Esophagus squamous epithelium (tissue), 5 donors: ENCODE measurements at places on chromosomes 12 and 14.

GRCh38 chr12:115147916-115148315, 463.9 kb upstream of the TBX3 start:
- no peak for DNase-seq

GRCh38 chr12:72272731-72273498, 745 bp downstream of the TRHDE start:
- DNase-seq: no peak

- no peak for DNase-seq
These were observed 147.6 kb downstream of the PAH start for GRCh38 chr12:102769323-102769916.

DNA sequence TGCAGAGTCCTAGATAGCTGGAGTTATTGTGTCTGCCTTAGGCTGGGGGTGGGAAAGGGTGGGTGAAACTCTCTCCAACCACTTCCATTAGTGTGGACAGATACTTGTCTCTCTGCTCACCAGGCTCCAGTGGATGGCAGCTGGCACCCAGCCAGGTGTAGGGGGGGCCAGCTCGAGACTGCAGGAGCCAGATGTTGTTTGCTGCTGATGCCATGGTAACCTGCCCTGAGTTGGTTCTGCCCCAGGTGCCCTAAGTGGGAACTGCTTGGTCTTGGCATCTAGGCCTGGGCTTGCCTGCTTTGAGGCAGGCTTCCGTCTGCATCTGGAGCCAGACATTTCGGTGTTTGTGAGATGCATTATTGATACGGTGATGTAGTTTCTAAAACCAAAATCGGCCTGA, 82.2 kb downstream of the ADCK1 start:
- no peak for DNase-seq

DNA sequence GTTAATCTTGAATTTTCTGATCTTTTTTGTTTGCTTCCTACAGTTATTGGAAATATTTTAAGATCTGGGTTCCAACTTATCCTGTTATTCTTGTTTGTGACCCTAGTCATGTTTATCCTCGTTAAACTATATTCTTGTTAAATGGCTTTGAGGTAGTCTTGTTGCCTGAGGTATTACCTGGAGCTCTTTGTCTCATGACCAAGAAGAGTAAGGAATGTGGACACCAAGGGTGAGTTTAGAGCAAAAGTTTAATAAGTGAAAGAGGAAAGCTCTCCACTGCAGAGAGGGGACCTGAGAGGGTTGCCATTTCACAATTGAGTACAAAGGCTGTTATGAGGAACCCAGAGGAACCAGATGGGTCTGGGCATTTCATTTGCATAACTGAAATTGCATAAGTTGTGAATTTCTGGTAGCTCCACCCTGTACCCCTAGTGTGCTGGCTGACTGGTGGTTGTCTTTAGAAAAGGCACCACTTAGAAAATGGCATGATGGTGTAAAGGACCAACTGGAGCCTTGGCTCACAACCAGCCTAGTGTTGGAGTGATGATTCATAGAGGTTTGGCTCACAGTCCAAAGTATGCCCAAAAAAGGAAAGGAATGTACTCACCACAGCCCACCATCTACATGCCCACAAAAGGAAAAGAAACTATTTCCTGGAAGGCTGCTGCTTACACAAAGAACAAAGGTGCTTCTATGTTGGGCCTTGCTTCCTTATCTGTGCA, 36.7 kb upstream of the RESF1 start:
- no peak for DNase-seq

- no peak for DNase-seq
These were observed 103.6 kb downstream of the ADGRD1 start for GRCh38 chr12:131057211-131057721.

DNA sequence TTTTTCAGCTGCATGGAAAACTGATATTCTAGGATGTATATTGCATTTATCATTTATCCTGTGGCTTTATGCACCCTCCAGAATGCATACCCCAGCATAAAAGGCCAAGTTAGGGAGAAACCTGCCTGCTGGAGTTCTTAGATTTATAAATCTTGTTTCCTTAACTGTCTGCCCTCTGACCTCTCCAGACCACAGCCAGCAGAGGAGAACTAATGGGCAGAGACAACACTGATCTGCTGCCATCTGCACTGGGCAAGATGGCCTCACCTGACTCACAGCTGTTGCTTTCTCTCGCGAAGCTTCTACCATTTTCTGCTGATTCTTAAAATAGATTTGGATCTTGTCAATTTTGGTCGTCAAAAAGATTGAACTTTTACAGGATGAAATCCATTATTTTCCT, 65.8 kb downstream of the PPP2R5C start:
- no peak for DNase-seq

DNA sequence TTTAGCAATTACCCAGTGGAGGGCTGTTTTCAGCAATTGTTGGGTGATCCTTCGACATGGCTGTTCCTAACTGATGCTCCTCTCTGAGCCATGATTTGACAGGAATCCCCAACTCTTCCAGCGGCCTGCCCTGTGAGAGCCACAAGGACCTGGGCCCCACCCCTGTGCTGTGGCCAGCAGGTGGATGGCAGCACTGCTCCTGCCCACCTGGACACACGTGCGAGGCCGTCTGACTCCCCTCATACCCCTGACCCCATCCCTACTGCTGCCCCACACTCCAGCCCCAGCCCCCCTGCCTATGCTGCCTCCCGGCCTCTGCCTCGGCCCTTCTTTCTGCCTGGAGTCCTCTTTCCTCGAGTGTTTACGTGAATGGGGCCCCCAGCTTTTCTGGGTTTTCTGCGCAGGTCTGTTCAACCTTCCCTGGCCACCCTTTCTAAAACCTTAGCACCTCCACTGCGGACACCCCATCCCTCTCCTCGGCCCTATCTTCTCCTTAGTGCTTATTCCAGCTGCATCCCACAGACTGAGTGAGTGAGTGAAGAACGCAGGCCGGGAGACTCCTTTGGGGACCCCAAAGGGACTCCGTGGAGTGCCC, 111.4 kb downstream of the DICER1 start:
- no peak for DNase-seq

DNA sequence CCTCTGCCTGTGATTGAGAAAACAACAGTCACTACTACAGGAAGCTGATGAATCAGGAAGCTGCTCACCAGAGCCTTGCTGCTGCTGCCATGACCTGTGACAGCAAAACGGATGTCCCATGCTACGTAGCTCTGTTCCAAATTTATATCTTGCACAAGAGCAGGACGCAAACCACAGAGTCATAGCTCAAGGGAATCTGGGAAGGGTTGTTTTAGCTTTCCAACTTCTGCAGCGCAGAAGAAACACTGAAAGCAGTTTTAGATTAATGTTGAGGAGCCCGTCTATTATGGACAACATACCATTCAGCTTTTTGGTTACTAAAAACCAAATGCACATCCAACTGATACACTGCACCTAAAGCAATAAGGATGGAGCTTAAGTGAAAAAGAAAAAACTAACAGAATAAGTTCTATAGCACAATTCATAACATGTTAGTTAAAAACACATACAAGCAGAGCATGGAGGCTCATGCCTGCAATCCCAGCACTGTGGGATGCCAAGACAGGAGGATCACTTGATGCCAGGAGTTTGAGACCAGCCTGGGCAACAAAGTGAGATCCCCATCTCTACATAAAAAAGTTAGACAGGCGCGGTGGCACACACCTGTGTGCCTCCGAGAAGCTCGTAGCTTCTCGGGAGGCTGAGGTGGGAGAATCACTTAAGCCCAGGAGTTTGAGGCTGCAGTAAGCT, 1.7 kb upstream of the ANKRD33 start:
- DNase-seq: no peak

GRCh38 chr12:108622421-108622820, 11.3 kb downstream of the SELPLG start:
- no peak for DNase-seq

DNA sequence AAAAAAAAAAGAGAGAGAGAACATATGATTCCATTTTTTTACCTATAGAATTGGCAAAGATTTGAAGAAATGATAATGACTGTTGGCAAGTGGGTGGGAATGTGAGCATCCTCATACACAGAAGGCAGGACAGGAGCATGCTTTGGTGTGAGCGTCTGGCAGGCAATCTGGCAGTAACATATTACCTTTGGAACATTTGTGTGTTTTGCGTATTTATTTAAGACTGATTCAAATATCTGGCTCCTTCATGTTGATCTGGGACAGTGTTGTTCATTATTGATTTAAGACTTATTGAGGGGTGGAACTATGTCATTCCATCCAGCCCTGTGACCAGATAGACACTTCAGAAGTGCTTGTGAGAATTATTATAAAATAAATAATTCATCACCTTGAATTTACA, 53.1 kb downstream of the PPP1R36 start:
- DNase-seq: no peak

DNA sequence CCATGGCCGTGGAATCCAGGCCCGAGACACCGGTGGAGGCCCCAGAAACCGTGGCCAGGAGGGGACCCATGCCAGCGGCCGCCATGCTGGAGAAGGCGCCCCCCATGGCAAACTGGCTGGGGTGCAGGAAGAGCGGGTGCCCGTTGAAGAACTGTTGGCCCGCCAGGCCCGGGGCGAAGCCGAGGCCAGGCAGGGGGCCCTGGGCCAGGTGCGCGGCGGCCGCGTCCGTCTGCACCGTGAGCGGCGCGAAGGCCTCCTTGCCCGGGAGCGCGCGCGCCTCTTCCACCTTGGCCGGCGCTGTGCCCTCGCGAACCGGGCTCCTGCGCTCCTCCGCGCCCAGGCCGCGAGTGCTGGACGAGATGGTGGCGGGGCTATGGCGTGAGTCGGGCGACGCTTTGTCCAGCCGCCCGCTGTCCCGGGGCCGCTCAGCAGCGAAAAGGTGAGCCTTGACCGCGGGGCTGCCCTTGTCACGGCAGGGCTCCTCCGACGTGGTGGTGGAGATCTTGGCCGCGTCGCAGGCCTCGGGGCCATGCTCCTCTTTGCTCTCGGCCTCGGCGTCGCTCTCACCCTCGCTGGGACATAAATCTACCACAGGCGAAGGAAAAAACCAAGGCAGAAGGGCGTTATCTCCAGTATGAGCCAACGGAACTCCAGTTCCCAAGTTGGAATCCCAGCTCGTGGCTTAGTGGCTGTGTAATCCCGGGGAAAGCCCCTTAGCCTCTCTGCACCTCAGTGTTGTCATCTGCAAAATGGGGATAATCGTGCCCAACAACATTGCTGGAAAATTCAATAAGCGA, 9.5 kb downstream of the TBX3 start:
- DNase-seq: no peak

- no peak for DNase-seq
These were observed at the start of gene CLSTN3 for GRCh38 chr12:7129872-7130691. TSS of gene CLSTN3 (plus strand) at chr12:7130371. CDS start at chr12:7130649, 278 bp downstream.

- DNase-seq: no peak
These were observed 8.8 kb upstream of the CHGA start for GRCh38 chr14:92914087-92914656.

DNA sequence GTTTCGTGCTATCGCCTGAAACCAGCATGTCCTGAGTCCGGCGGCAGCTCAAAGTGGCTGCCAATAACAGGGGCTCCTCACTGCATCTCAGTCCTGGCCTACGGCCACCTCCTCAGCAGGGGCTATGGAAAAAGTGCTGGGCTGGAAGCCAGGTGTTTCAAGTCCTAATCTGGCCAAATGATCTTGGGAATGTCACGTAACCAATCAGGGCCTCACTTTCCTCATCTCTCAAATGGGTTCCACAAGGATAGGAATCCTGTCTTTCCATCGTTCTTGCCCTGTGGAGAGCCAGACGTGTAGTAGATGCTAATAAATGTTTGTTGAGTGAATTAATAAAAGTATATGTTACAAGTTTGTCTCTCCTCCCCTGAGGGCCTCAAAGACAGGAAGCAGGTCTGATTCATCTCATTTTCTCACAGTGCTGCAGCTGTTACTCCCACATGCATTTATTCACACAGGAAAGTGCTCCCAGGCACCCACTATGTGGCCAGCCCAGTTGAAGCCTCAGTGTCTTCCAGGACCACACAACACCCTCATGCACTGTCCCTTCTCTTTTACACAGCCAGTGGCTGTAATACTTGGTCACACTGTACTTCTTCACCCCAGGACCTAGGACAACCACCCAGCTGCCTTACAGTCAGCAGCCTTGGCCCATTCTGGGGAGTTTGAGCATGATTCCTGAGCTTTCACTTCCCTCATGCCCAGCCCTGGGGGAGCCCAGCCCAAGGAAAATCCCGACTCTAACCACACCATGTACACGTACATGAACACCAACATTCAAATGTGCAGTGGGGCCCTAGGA, 5.0 kb downstream of the CMKLR1 start:
- no peak for DNase-seq

DNA sequence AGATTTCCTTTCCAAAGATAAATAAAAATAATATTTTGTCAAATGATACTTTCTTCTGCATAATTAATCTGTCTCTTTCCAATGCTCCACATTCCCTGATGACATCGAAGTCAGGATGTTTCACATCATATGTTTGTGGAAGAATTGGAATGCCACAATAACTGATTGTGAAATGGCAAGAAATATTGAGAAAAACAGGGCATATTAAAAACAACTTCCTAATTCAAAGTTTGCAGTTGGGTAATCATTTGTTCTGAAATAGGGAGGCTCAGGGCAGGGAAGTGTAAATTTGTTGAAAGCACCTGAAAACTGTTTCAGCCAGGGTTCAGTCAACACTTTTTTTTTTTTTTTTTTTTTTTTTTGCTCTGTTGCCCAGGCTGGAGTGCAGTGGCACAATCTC, 50.7 kb downstream of the BCAT1 start:
- DNase-seq: no peak

DNA sequence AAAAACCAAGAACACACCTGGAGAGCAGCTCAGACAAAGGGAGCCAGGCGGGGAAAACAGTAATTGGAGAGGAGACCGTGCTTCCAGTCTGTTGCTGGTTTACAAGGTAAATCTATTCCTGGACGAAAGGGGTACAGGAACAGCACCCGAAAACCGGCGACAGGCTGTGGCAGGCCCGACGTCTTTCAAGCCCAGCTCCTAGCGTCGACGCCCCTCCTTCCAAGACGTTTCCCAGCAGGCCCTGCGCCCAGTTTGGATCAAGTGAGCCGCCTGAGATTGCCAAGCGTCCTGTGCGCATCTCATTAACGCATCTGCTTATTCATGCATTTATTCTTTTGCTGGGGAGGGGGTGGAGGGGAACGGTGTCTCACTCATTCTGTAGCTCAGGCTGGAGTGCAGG, 1.4 kb downstream of the C12orf56 start:
- no peak for DNase-seq

DNA sequence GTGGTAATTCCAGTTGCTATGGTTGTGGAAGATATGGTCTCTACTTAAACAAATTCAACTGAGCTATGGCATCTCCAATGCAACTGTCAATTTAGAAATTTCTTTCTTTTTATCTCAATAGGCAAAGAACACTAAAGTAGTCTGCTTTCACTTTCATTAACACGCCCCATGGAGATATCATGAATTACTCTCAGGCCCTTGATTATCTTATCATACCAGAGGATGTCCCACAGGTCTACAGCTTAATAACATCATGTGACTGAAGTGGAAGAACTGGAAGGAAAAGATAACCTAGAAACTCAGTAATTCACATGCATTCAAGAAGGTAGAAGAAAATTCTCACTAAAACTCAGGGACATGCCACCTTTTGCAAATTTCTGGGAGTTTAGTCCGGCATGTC, 114.3 kb downstream of the FLRT2 start:
- no peak for DNase-seq

- no peak for DNase-seq
These were observed 154.7 kb downstream of the SLC38A4 start for GRCh38 chr12:46671102-46671501.

GRCh38 chr12:1928439-1929121, 10.1 kb upstream of the CACNA2D4 start:
- no peak for DNase-seq
